ENCODE measurements at places on chromosomes 16 and 17.

DNA sequence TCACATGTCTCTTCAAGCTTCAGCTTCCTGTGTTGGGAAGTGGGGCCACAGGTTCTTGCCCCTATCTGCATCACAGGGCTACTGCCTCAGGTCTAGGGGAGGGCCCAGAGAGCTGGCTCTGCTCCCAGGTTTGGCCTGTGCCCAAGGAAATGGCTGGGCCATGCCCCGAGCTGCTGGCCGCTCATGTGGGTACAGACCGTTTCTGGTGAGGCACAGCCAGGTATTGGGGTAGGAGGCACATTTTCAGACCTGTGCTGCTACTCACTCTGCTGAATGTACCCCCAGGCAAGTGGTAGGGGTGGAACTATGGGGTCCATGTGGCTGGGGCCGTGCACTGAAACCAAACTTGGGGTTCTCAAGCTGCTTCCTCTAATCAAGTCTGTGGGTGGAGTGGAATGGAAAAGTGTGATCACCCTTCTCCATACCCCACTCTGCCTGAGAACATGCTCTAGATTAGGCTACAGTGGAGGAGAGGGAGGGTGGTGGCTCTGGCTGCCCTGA is 4.6 kb downstream of the GAS2L2 start:
- peaks cover 17% of the 10 kb centered on the region for H3K4me1 ChIP-seq
- H3K27me3 ChIP-seq = no peaks in the 10 kb centered on the region
- no peaks in the 10 kb centered on the region for H3K36me3 ChIP-seq
- DNase-seq = no peak
- no peak overlapping the region for H3K4me3 ChIP-seq

- no peak for DNase-seq
- no peaks in the 10 kb centered on the region for H3K27me3 ChIP-seq
- H3K4me1 ChIP-seq = no peaks in the 10 kb centered on the region
- no peak overlapping the region for H3K27ac ChIP-seq
- no peaks in the 10 kb centered on the region for H3K36me3 ChIP-seq
These were observed 32.8 kb downstream of the TMEM186 start for GRCh38 chr16:8764525-8765250.

- H3K27ac ChIP-seq = no peak overlapping the region
- no peaks in the 10 kb centered on the region for H3K4me1 ChIP-seq
- no peaks in the 10 kb centered on the region for H3K27me3 ChIP-seq
- no peak for DNase-seq
- no peak overlapping the region for H3K4me3 ChIP-seq
These were observed 18.0 kb downstream of the CNGB1 start for GRCh38 chr16:57952909-57953308.

- no peak for DNase-seq
- H3K27me3 ChIP-seq = no peaks in the 10 kb centered on the region
These were observed 21.8 kb downstream of the RAB11FIP4 start for GRCh38 chr17:31413081-31413799.

DNA sequence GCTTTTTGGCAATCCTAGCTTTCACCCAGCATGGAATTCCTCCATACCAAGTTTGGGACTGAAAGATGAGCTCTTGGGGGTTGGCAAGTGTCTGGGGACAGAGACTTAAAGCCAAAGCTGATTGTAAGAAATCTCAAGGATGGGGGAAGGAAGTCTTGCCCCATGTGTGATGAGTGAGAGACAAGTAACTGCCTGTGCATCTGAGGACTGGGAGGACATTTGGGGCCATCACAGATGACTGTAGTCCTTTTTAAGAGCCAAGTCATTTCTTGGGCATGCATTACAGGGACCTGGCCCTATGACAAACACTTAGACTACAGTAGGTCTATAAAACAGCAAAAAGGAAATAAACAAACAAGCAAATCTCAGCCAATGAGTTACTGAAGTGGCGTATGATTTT is 36.3 kb upstream of the CCL2 start:
- no peaks in the 10 kb centered on the region for H3K4me1 ChIP-seq
- no peak for DNase-seq
- H3K36me3 ChIP-seq = no peaks in the 10 kb centered on the region
- no peak overlapping the region for H3K27ac ChIP-seq

GRCh38 chr16:55133654-55134053 is 190.3 kb upstream of the IRX6 start:
- H3K36me3 ChIP-seq = no peaks in the 10 kb centered on the region
- no peaks in the 10 kb centered on the region for H3K4me1 ChIP-seq
- no peak overlapping the region for H3K4me3 ChIP-seq
- H3K27me3 ChIP-seq = no peaks in the 10 kb centered on the region

GRCh38 chr16:58960484-58960883 is 226.4 kb upstream of the GOT2 start:
- no peak overlapping the region for H3K27ac ChIP-seq
- H3K36me3 ChIP-seq = no peaks in the 10 kb centered on the region
- DNase-seq = no peak
- no peak overlapping the region for H3K4me3 ChIP-seq

GRCh38 chr16:57948027-57948426 is 22.9 kb downstream of the CNGB1 start:
- H3K4me1 ChIP-seq = no peaks in the 10 kb centered on the region
- no peak for DNase-seq
- H3K27me3 ChIP-seq = peaks cover 9% of the 10 kb centered on the region
- no peak overlapping the region for H3K4me3 ChIP-seq

GRCh38 chr17:70292366-70292765 is 123.0 kb downstream of the KCNJ2 start:
- H3K36me3 ChIP-seq = no peaks in the 10 kb centered on the region
- H3K27me3 ChIP-seq = no peaks in the 10 kb centered on the region
- peaks cover 11% of the 10 kb centered on the region for H3K4me1 ChIP-seq
- H3K27ac ChIP-seq = no peak overlapping the region
- no peak overlapping the region for H3K4me3 ChIP-seq

DNA sequence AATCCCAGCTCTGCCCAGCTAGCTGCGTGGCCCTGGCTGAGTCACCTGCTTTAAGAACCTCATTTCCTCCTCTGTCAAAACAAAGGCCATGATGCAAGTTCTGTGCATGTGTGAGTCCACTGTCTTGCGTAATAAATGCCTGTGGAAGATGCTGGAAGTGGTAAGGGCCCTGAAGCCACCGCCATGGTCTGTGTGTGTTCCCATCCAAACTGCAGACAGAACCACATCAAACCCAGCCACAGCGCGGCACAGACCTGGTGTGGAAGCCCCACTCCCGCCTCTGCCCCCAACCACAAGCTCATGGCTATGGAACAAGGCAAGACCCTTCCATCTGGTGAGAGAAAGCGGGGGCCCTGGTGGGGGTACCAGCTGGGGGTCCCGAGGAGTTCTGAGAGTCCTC is 26.0 kb downstream of the NECAB2 start:
- H3K36me3 ChIP-seq = no peaks in the 10 kb centered on the region
- H3K4me3 ChIP-seq = no peak overlapping the region
- no peaks in the 10 kb centered on the region for H3K27me3 ChIP-seq
- H3K4me1 ChIP-seq = no peaks in the 10 kb centered on the region
- DNase-seq = no peak
- no peak overlapping the region for H3K27ac ChIP-seq

GRCh38 chr16:85577899-85578598 is 35.1 kb upstream of the GSE1 start:
- no peak for DNase-seq
- no peaks in the 10 kb centered on the region for H3K27me3 ChIP-seq
- no peak overlapping the region for H3K27ac ChIP-seq
- no peaks in the 10 kb centered on the region for H3K36me3 ChIP-seq
- H3K4me3 ChIP-seq = no peak overlapping the region

- no peak for DNase-seq
- no peaks in the 10 kb centered on the region for H3K4me1 ChIP-seq
- H3K36me3 ChIP-seq = peaks cover 1% of the 10 kb centered on the region
- H3K27ac ChIP-seq = no peak overlapping the region
These were observed 84.0 kb upstream of the RPH3AL start for GRCh38 chr17:436571-436970.

All from esophagus squamous epithelium (tissue), 5 donors.